ENCODE measurements at places on chromosomes 2 and 18. TPM values are rescaled to one million over a fixed set of nuclear protein-coding genes. Genes with fewer than 3 reads are reported as not detected.
A peak's percentile ranks its signal among the peaks of the same experiment; 100 is the strongest.

Gene CRYGD
- not detected for total RNA-seq

GRCh38 chr2:232315049-232315922 lies 63.3 kb upstream of the ALPP start:
- peaks cover 17% of the 10 kb centered on the region for H3K36me3 ChIP-seq
- no peak overlapping the region for H3K4me3 ChIP-seq
- no peaks in the 10 kb centered on the region for H3K27me3 ChIP-seq
- peak overlapping the region; percentile 56 for H3K27ac ChIP-seq
- peaks cover 15% of the 10 kb centered on the region for H3K4me1 ChIP-seq

- H3K4me3 ChIP-seq, result no peak overlapping the region
- peak overlapping the region; percentile 71 for H3K27ac ChIP-seq
- H3K4me1 ChIP-seq, result peaks cover 28% of the 10 kb centered on the region
- DNase-seq, result peak; percentile 56
These were observed 136.1 kb downstream of the SMAD7 start for GRCh38 chr18:48814490-48815178.

GRCh38 chr2:170723446-170723958 lies 8.4 kb downstream of the SP5 start:
- peaks cover 80% of the 10 kb centered on the region for H3K27me3 ChIP-seq
- no peak overlapping the region for H3K27ac ChIP-seq
- H3K4me3 ChIP-seq, result no peak overlapping the region

- no peak for DNase-seq
- H3K4me1 ChIP-seq, result peaks cover 12% of the 10 kb centered on the region
- H3K27ac ChIP-seq, result no peak overlapping the region
- H3K27me3 ChIP-seq, result peaks cover 16% of the 10 kb centered on the region
- H3K4me3 ChIP-seq, result no peak overlapping the region
These were observed 150.6 kb downstream of the RTN4 start for GRCh38 chr2:54899576-54900200.

Gene REEP1
- total RNA-seq, result not detected

- no peak for DNase-seq
- no peak overlapping the region for H3K27ac ChIP-seq
- no peaks in the 10 kb centered on the region for H3K36me3 ChIP-seq
- H3K4me3 ChIP-seq, result no peak overlapping the region
- no peaks in the 10 kb centered on the region for H3K27me3 ChIP-seq
- H3K4me1 ChIP-seq, result no peaks in the 10 kb centered on the region
These were observed 133.0 kb upstream of the CELF4 start for GRCh38 chr18:37698508-37699040.
